ENCODE measurements at places on chromosomes 16 and 17. TPM values are rescaled to one million over a fixed set of nuclear protein-coding genes. Genes with fewer than 3 reads are reported as not detected.

KRTAP4-3 gene
- total RNA-seq = not detected

GINS3 gene
- 1.9 TPM for total RNA-seq

ARHGDIG gene
- total RNA-seq = not detected

CPNE7 gene
- total RNA-seq = 3.2 TPM

NUBP2 gene
- total RNA-seq = 50.3 TPM

HBM gene
- total RNA-seq = not detected

SAP30BP gene
- 70.8 TPM for total RNA-seq

RNU2-1 gene
- not detected for total RNA-seq

OMG gene
- total RNA-seq = not detected

CCDC40 gene
- total RNA-seq = 3.5 TPM

KRTAP2-3 gene
- total RNA-seq = not detected

SNX20 gene
- not detected for total RNA-seq

KDM6B gene
- 7.7 TPM for total RNA-seq

RASL10B gene
- 0.97 TPM for total RNA-seq

PRR15L gene
- total RNA-seq = not detected

ABCA6 gene
- total RNA-seq = 28.6 TPM

DBNDD1 gene
- 1.1 TPM for total RNA-seq

SYT17 gene
- 0.12 TPM for total RNA-seq

KRTAP1-4 gene
- not detected for total RNA-seq

KRT31 gene
- total RNA-seq = not detected

ADCY7 gene
- 86.2 TPM for total RNA-seq

NECAB2 gene
- total RNA-seq = under 0.01 TPM

CYGB gene
- 10.0 TPM for total RNA-seq

CDH13 gene
- 48.8 TPM for total RNA-seq

KRTAP3-2 gene
- total RNA-seq = not detected

DBF4B gene
- total RNA-seq = 2.7 TPM

FMNL1 gene
- total RNA-seq = 14.8 TPM

KREMEN2 gene
- total RNA-seq = not detected

MTMR4 gene
- total RNA-seq = 95.3 TPM

NDRG4 gene
- 7.7 TPM for total RNA-seq

SSTR5 gene
- not detected for total RNA-seq

KRTAP2-2 gene
- total RNA-seq = not detected

CLEC10A gene
- total RNA-seq = not detected

RBFOX1 gene
- total RNA-seq = not detected

DNAH2 gene
- 0.16 TPM for total RNA-seq

DPH1 gene
- total RNA-seq = 64.1 TPM

SOX15 gene
- 0.49 TPM for total RNA-seq

CTU2 gene
- total RNA-seq = 21.4 TPM

CHST6 gene
- 1.3 TPM for total RNA-seq

SLC35G6 gene
- not detected for total RNA-seq

DHX58 gene
- total RNA-seq = 19.8 TPM

NHERF2 gene
- 35.0 TPM for total RNA-seq

IRX5 gene
- 7.4 TPM for total RNA-seq

FOXN1 gene
- not detected for total RNA-seq

ABHD15 gene
- total RNA-seq = 9.6 TPM

CLEC3A gene
- total RNA-seq = not detected

OTOA gene
- 0.36 TPM for total RNA-seq

SLC16A6 gene
- total RNA-seq = 3.4 TPM

ITGAD gene
- total RNA-seq = not detected

SLC13A5 gene
- total RNA-seq = not detected

NPW gene
- total RNA-seq = not detected

CIBAR2 gene
- not detected for total RNA-seq

MMP25 gene
- 0.12 TPM for total RNA-seq

TEKT5 gene
- total RNA-seq = not detected

Data from hair follicle dermal papilla cell (primary cell).